Activated CD4-positive, alpha-beta T cell treated with anti-CD3 and anti-CD28 coated beads, Interleukin-2, amount 50 U/mL, for 48 hours (primary cell): ENCODE measurements at places on chromosomes 7 and 10.

DNA sequence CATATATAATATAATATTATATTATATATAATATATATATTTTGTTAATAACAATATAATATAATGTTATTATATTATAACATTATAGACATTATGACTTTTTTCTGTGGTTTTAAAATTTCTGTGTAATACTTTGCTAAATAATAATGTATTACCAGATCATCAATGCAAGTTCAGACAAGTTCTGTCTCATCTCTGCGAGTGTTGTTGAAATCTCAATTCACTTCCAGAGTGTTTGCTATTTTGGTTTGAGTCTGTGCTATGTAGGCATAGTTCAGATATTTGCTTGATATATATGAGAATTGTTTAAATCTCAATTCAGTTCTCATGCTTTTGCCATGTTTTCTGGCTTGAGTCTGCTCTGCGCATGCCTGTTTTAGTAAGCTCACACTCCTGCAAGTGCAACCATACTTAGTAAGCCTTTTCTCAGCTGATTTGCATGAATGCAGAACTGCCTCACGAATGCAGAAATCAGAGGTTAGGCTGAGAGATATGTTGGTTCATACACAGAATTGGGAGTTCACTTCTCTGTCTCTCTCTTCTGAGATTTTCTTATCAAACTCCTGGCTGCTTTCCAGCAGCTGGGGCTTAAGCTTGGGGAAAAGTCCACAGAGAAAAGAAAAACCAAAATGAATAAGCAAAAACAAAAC is 830.2 kb upstream of the SORCS1 start:
- no peak for DNase-seq

GRCh38 chr7:159083698-159084068 is 61.0 kb downstream of the VIPR2 start:
- DNase-seq, result no peak

- no peak for DNase-seq
Measured at GRCh38 chr10:76213876-76214275, 782.5 kb downstream of the LRMDA start.

DNA sequence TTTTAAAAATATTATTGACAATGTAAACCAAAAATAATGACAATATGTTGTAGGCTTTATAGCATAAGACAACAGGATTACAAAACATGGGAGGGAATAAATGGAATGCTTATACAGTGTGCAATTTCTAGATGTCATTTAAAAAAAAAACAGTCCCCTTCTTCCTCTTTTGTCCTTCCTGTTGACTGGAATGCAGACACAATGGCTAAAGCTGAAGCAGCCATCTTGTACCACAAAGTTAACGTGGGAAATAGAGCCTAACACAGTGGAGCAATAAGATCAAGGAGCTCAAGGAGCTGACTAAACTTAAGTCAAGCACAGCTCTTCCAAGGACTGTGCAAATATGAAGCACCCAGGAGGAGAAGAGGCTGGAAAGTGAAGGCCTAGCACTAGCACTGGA is 208.1 kb downstream of the ARHGAP12 start:
- DNase-seq, result no peak

GRCh38 chr10:52216852-52217251 is 97.2 kb upstream of the DKK1 start:
- DNase-seq, result no peak

- DNase-seq, result no peak
Measured at GRCh38 chr7:21948887-21949540, 3.3 kb upstream of the CDCA7L start.

DNA sequence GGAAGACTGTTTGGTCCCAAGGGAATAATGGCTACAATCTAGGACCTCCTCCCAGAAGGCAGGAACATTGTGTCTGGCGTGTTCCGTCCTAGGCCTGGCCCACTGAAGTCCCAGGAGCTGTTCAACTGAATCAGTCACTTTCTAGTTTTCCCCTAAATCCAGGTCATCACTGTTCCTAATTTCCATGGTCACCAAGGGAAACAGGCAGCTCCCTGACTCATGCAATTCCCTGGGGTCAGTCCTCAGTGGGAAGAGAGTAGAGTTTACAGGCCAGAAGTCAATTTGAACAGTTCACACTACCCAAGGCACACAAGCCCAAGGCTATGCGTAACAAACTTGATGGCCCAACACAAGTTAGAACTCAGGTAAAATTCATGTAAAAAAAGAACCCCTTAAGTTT is 44.0 kb downstream of the CREB3L2 start:
- DNase-seq, result no peak

DNA sequence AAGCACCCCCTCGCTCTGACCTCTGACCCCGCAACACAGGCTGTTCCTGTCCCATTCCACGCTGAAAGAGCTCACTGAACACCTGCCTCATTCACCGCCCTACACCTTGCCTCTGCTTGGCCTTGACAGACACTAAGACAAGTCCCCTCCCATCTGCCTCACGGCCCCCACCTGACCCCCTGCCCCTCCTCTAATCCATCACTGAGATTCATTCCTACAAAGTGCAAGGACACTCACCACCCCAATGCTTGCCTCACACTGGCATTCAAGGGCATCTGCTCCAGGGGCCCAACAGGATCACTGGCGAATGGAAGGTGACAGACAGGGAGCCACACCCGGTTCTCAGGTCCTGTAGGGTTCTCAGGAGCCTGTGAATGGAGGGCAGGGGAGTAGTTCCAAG is 68.1 kb upstream of the NANOS1 start:
- no peak for DNase-seq

DNA sequence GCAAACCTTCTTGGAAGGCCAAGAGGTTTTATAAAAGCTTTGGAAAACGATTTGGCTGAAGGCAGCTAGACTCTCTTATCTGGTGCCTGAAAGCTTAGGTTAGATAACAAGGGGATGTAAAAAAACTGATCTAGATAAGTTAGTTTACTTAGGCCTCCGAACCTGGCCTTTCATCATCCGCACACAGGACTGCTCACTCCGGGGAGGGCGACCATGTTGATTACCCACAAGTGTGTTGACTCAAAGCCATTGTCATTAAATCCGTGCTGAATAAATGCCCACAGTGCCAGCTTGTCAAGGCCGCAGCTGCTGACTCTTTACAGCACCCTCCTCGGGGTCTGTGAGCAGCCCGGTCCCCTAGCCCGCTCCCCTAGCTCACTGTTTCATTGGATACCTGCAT is 112.3 kb downstream of the ZFAND4 start:
- no peak for DNase-seq

DNA sequence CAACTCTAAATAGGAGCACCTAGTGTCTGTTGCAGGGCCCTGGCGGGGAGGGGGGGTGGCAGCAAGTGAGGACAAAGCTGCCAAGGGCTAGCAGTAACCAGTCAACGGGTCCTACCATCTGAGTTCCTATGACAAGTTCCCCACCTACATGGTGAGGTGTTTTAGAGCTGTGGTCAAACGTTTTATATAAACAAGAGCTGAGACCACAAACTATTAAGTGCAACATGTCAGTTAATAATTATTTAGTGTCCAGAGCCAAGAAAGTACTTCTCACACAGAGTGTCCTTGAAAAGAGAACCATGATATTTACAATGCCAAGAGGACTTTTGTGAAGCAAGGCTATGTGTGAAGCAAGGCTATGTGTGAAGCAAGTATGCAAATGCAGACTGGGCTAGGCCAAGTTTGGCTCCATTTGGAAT is 434.7 kb downstream of the TNS3 start:
- DNase-seq, result no peak

- no peak for DNase-seq
Measured at GRCh38 chr10:100436255-100436654, 26.6 kb upstream of the WNT8B start.

DNA sequence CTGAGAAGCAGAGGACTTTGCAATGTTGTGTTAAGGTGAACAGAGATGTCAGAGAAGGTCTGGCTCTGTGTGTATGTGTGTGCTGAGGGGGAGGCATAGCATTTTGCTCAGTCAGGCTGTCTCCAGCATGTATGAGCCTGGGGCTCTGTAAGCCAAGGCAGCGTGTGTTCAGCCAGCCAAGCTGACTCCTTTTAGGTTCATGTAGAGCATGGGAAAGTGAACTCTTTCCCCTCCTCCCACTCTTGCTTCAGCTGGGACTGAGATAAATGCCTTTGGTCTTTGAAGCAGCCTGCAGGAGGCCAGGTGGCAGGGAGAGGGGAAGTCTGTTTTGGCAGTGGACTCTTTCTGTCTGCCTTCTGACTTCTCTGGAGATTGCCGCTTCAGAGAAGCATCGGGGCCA is 3.8 kb downstream of the SFXN2 start:
- DNase-seq, result no peak

DNA sequence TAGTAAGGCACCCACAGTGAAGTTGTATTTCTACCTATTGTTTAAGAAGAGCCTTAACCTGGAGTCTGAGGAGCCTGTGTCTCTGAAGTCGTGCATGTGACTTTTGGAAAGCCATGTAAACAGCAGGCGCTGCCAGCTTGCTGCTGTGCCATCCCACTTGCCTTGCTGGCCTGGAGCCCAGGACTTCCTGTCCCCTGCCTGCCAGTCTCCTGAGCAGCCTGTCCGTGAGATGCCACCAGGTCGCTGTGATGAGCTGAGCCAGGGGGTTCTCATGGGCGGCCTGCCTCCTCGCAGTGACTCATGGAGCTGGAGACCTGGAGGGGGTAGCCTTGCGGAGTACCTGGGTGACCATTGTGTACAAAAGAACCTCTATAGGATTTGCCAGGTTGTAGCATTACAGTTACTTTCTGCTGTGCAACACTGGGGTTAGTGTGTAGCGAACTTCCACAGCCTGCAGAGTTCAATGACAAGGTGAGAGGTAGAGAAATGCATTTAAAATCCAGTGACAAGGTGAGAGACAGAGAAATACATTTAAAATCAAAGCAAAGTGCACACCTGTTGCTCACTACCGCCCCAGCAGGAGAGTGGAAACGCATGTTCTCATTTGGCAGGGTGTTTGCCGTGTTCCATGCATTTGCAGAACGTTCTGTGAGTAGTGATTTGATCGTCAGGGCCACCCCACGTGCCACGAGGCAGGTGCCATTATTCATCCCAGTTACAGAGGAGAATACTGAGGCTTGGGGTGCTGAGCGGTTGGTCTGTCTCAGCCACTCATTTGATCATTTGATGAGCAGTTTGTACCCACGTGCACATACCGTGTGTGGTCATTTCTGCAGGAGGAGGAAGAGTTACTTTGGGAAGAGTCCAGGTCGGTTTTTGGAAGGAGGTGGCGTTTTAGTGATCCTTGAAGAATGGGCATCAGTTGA is 36.6 kb upstream of the BHLHA15 start:
- DNase-seq, result no peak

GRCh38 chr7:19410106-19410505 is 264.9 kb upstream of the FERD3L start:
- DNase-seq, result no peak

- no peak for DNase-seq
Measured at GRCh38 chr10:122475100-122475499, 13.7 kb downstream of the HTRA1 start.

GRCh38 chr10:77261146-77261545 is 376.5 kb downstream of the KCNMA1 start:
- no peak for DNase-seq

- DNase-seq, result no peak
Measured at GRCh38 chr7:108164342-108164741, 34.2 kb upstream of the LAMB4 start.

DNA sequence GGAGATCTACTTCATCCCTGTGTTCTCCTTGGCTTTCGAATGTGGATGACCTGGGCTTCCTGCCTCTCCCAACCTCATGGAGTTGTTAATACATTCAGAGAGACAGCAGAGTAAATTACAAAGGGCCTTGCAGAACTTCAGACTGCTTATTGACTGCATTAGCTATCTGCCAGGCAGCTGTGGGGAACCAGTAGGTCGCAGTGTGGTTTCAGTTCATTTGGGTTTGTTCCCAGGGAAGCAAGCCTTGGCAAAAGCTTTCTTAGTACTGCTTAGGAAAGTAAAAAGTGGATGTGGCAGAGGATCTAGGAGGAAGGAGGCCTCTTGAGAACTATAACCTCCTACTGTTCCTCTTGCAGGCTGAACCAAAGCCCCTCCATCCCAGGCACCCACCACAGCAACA is 9.2 kb downstream of the NPFFR1 start:
- no peak for DNase-seq

GRCh38 chr10:35577926-35578617 is 27.1 kb upstream of the GJD4 start:
- DNase-seq, result no peak

GRCh38 chr7:39355664-39356063 is 210.5 kb upstream of the YAE1 start:
- DNase-seq, result no peak

- no peak for DNase-seq
Measured at GRCh38 chr7:32069116-32069650, 1.0 kb downstream of the PDE1C start.

DNA sequence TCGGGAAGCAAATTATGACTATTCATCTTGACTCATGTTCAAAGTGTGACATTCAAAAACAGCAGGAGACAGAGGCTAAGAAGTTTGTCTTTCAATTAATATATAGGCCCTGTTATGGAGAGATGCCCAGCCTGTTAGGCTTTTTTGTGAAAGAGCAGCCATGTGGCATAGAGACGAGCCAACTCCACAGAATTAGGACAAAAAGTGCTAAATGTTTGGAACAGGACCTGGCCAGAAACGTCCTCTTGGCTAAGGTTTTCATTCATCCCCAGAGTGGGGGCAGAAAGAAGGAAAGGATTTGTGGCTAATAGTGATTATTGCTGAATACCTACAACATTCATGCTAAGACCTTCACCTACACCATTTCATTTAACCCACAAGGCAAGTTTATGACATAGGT is 324.7 kb upstream of the NPVF start:
- no peak for DNase-seq

DNA sequence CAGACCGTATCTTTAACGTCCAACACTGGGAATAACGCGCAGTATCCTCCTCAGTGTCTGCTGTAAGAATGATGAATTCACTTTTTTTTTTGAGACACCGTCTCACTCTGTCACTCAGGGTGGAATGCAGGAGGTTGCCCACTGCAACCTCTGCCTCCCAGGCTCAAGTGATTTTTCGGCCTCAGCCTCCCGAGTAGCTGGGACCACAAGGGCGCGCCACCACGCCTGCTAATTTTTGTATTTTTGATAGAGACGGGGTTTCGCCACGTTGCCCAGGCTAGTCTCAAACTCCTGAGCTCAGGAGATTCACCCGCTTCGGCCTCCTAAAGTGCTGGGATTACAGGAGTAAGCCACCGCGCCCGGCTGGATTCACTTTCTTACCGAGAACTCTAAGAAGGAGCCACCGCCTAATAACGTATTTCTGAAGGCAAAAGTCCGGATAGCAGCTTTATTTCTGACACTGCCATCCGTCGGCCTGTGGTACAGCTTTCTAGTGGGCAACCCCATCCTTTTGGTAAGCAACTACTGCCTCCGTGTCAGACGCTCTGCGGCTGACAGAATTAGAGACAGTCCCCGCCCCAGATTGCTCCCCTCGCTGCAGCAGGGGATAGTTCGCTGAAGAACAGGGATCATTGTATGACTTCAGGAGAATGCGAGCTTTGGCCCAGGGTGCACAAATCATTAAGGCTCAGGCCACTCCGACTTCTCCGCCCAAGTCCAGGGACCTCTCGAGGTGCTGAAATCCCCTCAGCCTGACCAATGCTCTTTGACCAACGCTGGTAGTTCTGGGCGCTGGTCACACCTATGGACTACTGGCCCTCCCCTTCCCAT is 662 bp downstream of the POLR3A start:
- DNase-seq, result no peak
